ENCODE measurements at places on chromosomes 4 and X.

- DNase-seq, result no peak
These were observed 202.5 kb downstream of the NSUN7 start for GRCh38 chr4:40952217-40952616.

DNA sequence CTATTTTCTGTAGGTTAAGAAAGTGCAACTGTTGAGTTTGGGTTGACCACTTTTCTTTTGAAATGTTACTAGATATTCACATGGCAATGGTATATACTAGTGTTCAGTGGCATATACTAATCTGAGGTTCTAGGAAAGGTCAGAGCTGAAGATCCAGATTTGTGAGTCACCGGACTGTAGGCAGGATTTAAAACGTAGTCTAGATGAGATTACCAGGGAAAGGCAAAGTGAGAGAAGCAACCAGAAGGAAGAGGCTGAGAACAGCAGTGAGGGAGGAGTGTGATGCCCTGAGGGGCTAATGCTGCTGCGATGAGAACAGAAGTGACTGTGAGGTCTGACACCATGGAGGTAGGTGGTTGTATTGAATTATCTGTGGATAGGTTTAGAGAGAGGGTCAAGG, 9.7 kb upstream of the PLA2G12A start:
- no peak for DNase-seq

DNA sequence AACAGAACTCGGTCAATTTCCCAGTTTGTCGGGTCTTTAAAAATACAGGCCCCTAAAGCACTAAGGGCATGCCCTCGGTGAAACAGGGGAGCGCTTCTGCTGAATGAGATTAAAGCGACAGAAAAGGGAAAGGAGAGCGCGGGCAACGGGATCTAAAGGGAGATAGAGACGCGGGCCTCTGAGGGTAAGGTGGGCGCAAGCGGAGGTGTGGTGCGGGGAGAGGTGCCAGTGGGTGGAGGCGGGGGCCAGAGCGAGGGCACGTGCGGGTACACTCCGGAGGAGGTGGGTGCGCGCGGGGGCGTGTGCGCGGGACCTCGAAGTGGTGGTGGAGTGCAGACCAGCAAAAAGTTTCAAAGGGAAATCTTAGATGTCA, 787 bp upstream of the TET2 start:
- no peak for DNase-seq

GRCh38 chrX:54178100-54178940, 4.7 kb downstream of the FAM120C start:
- DNase-seq, result no peak
